ENCODE measurements at places on chromosomes 12 and 14.

DNA sequence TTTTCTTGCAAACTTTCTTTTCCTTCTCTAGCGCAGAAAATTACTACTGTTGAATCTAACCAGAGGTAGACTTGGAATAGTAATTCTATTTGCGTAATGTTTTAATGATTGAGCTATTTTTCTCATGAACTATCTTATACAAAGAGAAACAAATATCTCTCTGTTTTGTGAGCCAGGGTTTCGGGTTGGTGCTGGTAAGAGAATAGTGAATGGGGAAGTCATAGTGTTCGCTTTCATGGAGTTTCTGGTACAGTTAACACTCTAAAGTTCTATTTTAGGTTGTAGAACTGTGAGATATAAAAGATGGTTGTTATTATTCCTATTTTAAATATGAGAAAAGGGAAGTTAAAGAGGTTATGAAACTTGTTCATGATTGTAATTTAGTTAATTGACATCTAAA lies 6.6 kb downstream of the CLEC1B start:
- DNase-seq: no peak

- DNase-seq: no peak
Measured at GRCh38 chr12:124147575-124147974, 147.3 kb upstream of the RFLNA start.

- no peak for DNase-seq
Measured at GRCh38 chr12:96056646-96057455, 21.5 kb upstream of the LTA4H start.

DNA sequence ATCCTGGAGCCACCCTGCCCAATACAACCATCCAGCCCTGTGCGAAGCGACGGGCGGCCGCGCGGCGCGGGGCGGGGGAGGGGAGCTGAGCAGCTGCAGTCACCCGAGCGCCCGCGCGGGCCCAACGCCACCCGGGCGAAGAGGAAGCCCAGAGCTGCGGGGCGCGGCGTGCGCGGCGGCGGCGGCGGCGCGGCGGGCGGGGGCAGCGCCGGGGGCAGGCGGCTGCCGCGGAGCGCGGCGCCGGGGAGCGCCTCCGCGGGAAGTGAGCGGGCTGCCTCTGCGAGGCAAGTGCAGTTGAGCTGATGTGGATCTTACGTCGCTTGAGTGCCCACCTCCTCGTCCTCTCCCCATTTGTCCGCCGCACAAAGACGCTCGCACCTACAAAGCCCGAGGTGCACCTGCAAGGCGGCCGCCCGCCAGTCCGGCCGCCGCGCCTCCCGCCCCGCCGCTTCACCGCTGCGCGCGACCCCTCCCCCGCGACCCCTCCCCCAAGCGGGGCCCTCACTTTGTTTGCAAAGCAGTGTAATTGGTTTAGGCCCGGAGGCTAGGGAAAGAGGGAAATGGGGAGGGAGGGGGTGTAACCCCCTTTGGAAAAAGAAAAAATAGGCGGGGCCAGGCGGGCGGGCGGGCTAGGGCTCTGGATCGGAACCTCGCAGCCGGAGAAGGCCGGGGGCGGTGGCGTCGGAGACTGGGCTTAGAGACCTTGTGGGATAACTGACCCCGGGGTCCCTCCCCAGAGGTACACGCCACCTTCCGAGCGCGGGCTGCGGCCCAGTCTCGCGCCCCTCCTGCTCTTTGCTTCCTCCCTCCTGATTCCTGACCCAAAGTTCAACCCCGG lies at the start of the genes FOXA1 and TTC6:
Gene FOXA1 (minus strand): TSS at position 279 of the 838 bp plus-strand sequence. CDS start 277 bp downstream, at position 2.
Gene TTC6 (plus strand): TSS at position 659 of the 838 bp plus-strand sequence. CDS start 26,436 bp downstream, outside the sequence.
- no peak for DNase-seq

DNA sequence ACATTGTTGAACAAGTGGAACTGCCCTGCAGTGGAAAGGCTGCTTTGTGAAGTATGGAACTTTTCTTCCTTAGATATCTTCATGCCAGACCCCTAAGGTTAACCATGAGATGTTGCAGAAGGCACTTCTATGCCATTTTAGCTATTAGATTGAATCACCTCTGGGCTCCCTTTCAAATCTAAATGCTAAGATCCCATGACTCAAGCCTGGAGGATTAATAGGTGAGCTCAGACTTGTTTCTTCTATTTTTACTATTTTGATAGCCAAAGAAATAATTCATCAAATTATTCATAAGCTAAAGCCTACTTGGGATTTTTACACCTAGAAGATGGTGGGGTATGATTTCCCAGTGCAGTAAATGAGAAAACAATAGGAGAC lies 64.3 kb downstream of the DAD1 start:
- no peak for DNase-seq

DNA sequence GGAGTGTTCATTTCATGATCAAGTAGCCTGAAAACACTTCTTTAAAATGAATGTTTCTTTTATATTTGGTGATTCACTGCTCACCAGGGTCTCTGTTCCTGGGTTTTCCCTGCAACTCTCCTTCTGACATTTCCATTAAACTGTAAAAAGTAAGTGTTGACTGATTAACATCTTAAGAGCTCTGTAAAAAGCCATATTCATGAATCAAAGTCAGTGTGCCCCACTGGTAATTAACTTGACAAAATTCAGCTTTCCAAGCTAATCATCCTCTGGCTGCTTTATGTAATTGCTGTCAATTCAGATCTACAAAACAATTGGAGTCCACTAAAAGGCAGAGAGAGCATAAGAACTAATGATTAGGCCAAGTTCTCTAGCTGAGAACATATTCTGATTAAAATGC lies 41.6 kb downstream of the CNTN1 start:
- DNase-seq: no peak

DNA sequence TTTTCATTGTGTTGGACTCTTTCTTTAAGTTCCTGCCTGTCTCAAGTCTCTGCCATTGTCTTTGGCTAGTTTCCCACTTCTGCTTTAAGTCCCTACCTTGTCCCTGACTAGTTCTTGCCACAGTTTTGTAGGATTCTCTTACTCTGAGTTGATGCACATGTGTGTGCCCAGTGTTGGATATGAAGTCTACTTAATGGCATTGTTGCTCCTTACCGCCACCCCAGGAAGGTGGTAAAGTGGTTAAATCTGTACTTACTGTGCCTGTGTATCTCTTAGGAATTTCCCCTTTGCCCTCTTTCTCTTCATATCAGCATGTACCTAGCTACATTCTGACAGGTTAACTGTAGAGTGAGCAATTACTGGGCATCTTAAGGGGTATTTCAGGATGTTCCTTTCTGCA lies 227.1 kb downstream of the NUBPL start:
- DNase-seq: no peak

DNA sequence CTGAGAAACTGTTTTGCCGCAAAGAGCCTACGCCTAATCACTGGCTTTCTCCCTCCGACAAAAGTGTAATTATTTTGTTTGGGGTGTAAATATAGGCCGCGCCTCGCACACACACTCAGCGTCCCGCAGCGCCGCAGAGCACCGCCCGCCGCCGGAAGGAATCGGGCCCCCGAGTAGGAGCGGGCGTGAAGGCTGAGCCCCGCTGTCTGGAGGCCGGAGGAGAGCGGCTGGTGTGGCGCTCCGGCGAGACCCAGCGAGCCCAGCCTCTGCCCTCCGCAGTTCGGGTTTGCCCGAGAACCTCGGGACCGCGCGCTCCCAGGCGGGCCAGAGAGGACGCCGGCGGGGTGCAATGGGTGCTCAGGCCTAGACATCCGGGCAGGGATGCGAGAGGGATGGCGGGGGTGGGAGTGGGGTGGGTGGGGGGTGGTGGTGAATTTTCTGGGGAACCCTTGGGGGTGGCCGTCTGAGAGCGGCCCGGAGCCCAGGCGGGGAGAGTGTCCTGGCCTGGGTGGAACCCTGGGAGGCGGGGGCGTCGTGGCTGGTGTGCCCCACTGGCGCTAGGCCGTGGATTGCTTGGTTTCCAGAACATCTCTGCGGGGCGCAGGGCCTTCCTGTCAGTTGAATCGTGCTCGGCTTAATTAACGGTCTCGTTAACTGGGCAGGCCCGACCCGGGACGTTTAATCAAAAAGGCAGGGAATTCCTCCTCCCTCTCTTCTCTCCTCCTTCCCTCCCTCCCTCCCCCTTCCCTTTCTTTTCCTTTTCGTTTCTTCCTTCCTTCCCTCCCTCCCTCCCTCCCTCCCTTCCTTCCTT lies 4.7 kb upstream of the LHX5 start:
- DNase-seq: no peak

- DNase-seq: no peak
Measured at GRCh38 chr14:101235335-101236103, 325.8 kb upstream of the DIO3 start.

- no peak for DNase-seq
Measured at GRCh38 chr14:24597403-24597802, 12.1 kb downstream of the GZMH start.

DNA sequence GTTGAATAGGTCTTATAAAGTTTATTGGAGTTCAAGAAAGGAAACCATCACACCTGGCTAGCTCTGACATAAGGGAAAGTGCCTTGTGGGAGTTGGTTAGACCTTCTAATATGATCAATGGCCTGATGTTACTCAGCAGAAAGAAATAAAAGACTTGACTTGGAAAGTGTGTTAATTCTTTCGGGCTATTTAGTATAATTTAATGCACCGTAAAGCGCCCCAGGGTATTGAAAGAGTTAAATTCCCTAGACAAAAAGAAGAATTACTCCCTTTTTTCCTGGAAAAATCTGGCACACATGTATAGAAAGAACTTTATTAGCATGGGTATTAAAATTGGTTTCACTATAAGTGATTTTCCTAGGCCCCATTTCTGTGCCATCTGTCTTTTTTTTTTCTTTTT lies 1125.7 kb upstream of the FLRT2 start:
- no peak for DNase-seq

DNA sequence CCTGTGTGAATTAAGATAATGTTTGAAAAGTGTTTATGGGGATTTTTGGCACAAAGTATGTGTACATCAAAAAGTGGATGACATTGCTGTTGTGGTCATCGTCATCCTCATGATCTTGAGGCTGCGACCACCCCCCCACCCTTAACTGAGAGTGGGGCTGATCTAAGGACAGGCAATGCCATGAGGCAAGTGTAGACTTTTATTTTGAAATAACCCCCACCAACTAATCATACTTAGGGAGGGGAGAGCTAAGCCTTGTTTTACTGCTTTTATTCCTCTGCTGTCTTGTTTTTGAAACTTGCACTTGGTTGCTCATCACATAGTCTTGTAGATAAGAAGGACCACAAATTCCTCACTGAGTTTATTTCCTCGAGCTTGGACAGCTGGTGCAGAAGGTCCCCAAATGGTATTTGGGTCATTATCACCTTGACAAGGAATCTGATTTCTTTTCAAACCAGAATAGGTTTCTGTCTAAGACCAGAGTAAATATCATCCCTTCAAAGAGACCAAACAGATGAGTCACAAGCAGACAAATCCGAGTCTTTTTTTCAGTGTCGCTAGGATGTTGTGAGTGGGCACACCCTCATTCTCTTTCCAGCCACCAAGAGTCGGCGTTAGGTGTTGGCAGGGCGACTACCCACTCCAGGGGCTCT lies 23.9 kb upstream of the SMOC1 start:
- no peak for DNase-seq

GRCh38 chr14:99592933-99593753 lies 10.9 kb downstream of the CCDC85C start:
- DNase-seq: no peak

- DNase-seq: no peak
Measured at GRCh38 chr12:13000925-13001774, 1.1 kb upstream of the HEBP1 start.

DNA sequence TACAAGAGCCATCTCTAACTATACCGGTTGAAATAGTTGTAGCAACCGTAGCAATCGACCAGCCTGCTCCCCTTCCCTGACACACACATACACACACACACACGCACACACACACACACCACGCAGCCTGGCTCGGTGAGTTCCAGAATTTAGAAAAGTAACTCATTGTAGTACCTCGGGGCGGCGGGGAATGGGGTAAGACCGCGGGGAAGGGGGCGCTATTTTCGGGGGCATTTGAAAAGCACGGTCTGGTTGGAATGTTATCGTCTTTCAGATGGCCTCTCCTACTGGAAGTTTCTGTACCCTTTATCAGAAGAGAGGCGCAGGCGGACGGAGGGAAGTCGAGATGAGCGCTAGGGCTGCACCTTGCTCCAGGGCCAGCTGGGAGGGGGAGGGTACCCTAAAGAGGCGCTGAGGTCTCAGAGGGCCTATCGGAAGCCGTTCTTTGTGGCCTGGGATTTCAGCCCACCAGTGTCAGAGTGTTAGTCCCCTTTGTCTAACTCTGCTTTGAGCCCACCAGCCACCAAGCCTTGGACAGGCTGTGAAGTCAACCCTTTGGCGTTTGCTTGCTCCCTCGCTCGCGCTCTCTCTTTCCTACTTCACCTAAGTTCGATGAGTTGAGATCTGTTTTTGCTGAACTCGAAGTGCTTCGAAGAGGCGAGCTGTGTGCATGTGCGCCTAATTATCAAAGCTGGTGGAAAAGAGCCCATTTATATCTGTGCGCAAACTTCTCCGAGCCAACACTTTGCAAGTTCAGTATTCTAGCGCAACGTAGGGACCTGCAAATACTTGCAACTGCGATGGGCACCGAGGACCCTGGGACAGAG lies 837 bp downstream of the COL2A1 start:
- no peak for DNase-seq

- no peak for DNase-seq
Measured at GRCh38 chr12:5888816-5889315, 56.2 kb downstream of the ANO2 start.

- DNase-seq: no peak
Measured at GRCh38 chr14:69241577-69241976, 18.4 kb upstream of the GALNT16 start.

DNA sequence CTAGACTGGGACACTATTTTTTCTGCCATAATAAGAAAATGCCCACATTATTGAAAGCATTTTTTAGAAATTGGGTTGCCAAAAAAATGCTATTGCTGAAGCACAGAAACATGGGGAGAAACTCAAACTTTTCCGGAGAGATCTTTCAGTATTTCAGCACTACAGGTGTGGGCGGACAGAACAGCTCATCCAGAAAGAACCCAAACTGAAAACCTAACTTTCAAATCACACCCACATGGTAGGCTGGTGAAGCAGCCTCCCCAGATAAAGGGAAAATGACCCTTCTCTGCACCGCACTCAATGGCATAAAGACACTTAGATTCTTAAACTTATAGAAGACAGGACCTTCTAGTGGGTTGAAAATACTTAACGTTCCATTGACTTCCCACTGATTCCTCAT lies 62.3 kb upstream of the TMPO start:
- DNase-seq: no peak

- no peak for DNase-seq
Measured at GRCh38 chr12:8860165-8860961, 37.9 kb downstream of the A2ML1 start.

DNA sequence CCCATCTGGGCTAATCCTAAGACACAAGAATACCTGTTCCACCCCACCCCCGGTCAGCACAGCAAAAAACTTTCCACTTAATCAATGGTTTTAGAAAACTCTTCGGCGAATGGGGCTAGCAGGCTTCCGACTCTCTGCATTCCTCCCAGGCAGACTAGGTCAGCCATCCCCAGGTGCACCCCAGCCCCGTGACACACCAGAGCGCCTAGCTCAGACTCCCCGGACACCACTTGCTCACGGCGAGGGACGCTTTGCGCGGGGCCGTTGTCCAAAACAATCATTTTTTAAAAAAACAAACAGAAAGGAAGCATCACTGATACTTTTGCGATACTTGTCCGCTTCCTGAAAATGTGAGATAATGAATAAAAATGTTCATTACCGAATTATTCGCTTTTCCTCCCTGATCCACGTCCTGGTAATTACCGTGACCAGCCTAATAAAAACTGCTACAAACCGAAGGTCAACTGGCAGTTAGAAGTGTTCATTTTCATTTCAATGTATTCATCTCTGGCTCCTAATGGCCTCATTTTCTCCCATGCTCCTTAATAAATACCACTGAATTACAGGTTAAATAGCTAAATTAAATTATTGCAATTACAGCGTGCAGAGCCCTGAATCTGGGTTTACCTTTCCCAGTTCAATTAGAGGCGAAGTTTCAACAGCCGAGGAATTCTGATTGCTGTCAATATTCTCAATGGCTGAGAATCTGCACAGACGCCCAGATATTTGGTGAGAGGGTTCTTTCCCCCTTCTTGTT lies 73.1 kb downstream of the BCL11B start:
- DNase-seq: no peak
